ENCODE measurements at places on chromosomes 3 and 15.

DNA sequence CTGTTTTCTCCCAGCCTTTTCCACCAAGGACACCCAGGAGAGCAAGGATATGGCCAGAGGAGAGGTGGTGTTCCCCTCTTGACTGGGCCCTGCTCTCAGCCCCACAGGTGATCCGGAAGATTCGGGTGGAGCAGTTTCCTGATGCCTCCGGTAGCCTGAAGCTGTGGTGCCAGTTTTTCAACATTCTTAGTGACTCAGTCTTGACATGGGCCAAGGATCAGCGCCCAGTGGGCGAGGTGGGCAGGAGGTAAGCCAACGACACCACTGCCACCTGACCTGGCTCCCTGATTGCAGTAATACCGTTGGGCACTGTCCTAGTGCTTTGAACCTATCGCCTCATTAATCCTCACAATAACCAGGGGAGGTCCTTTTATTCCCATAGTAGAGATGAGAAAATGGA is 25.3 kb upstream of the SLC28A1 start:
- peak; percentile 42 for DNase-seq

DNA sequence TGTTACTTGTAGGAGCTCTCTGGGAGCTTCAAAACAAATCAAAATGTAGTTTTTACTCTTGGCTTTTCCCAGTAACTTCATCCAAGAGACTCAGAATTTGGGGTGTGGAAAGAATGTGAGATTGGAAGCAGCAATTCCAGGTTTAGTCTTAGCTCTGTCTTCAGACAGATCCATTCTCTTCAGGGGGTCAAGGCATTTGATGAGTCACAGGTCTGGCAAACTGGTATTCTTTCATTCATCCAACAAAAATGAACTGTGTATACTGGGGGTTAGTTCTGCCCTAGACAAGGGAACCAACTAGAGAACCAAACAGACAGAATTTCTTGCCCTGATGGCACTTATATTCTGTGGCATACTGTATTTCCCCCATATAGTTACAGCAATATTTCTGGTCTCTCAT is 36.3 kb upstream of the CADPS start:
- DNase-seq = no peak

DNA sequence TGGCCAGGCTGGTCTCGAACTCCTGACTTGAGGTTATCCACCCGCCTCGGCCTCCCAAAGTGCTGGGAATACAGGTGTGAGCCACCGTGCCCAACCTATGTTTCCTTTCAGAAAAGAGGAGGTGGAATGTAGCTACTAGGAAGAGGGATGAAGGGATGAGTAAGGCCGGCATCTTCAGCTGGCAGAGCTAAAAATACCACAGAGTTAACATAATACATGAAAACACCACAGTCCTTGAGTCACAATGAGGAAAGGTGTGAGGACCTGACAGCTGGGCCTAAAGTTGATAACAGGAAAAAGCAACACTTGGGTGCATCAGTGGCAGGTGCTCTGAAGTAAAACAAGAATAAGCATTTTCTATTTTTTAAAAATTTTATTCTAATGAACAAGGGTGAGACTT is 392.2 kb downstream of the DIPK2A start:
- no peak for DNase-seq

GRCh38 chr15:61835029-61835428 is 225.2 kb downstream of the VPS13C start:
- DNase-seq = no peak

DNA sequence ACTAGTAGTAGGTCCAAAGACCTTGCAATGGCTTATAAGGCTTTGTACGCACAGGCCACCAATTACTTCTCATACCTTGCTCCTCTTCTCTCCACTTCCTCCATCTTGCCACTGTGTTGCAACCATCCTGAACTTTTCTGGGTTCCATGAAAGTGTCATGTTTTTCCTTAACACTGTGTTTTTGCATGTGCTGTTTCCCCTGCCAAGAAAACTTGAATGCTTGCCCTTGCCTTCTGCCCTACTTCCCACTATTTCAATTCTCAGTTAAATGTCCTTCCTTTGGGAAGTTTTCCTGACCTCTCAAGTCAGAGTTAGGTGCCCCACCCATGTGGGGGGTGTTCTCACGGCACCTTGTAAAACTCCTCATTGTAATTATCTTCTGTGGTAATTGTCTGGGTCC is 182.8 kb downstream of the THRB start:
- no peak for DNase-seq

DNA sequence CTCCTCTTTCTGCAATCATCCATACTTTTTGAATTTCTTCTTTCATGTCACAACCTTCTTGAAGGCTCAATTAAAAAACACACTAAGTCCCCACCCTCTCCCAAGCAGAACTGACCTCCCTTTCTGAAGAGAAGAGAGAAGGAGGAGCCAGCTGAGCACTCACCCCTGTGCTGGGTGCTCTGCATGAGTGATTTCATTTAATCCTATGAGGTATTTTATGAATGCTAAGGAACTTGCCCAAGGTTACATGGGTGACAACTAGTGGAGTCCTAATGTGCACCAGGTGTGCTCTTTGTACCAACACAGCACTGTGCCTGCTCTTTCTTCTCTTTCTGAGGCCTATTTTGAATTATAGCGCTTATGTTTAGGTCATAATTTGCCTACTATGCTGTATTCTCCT is 135.6 kb downstream of the DUT start:
- DNase-seq = no peak

DNA sequence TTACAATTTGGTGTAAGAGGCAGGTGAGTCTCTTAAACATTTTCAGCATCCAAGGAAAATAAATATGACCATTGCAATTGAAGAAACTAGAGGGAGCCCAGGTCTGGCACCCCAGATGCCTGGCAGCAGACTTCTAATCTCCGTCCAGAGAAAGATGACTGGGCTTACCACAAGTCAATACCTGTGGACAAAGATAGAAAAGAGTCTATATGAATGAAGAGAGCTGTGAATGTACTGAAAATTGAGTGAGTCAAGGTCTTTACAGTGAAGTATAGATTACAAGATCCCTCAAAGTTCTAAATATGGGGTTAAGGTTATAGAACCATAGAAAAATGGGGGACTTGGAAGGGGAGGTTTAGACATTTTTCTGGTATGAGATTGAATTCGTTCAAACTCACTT is 827.4 kb upstream of the NR2F2 start:
- no peak for DNase-seq

DNA sequence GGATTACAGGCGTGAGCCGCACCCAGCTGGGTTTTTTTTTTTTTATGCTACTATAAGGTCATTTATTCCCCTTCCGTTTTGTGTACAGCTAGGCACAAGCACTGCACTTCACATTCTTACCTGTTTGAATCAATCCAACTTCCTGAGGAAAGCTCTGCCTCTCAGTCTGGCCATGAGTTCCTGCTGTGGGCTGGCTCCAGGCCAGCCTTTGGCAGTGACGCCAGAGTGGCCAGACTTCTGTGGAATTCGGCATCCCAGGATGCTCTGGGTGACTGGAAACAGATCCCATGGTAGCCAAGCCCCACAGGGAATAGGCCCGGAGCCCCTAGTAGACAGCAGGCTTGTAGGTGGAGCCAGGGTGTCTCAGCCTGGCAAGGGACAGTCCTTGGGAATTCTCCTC is 21.5 kb upstream of the TIMP4 start:
- DNase-seq = peak; percentile 81

DNA sequence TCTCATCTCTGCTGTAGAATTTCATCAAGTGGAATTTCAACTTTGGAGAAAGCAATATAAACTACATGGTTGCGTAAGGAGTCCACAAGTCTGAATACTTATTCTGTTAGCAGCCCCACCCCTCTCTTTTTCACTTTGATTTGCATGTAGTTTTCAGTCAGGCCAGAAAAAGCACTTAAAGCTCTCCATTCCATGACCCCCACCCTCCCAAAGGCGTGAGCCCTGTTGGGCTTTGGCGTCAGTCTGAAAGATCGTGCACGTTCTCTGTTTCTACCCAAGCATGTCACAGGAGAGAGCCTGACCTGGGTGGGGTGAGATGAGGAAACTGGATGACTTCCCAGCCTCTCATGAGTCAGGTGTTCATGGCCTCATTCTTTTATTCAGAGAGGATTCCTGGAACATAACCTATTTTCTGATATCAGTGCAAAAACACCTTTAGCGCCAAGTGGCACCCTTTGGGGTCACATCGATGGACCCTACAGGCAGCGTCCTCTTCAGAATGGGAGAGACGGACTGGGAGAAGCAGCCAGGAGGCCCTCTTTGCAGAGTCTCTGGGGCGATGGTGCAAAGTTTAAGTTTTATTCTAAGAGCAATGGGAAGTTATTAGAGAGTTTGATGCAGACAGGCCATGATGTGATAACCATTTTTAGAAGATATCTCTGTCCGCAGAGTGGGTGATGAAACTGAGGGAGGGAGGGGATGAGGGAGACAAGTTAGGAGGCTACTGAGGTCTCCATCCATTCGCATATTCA is 55.8 kb downstream of the LSM3 start:
- DNase-seq = peak; percentile 85

GRCh38 chr3:643376-643775 is 446.8 kb downstream of the CHL1 start:
- no peak for DNase-seq

GRCh38 chr3:114712728-114713492 is 419.1 kb downstream of the TIGIT start:
- no peak for DNase-seq

DNA sequence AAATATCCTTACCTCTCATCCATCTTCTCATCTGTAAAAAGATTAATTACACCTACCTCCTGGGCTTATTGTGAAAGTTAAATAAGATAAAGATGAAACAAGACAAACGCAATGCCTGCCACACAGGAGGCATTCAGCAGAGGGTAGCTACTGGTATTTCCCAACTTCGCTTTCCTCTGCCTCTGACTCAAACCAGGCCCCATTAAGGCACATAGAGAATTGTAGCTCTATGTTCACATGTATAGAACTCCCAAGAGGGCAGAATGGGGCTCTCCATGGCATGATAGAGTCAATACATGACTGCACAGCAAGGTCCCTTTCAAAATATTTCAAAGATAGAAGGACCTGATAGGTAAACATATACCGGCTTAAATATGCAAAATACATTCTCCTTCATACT is 1.4 kb downstream of the LYSMD2 start:
- DNase-seq = peak; percentile 56

Measured in MCF 10A (cell line).